ENCODE measurements at places on chromosomes 4 and X.

DNA sequence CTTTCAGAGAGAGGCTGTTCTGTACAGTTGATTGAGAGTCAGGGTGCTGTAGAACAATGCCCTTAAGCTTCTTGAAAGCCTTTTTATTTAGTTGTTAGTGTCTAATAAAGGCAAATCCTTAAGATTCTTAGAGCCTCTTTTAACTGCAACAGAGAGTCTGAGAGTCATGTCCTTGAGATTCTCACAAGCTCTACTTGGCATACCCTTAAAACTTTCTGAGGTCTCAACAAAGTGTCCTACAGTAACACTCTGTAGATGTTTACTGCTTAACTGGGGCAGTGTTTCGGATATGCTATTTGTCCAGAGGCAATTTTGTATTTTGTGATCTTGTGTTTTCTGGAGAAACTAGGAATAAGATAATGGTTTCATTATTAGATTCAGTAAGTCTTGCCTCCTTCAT is 209.7 kb downstream of the ARHGAP24 start:
- DNase-seq: no peak

GRCh38 chrX:40326186-40326965 is 228.6 kb upstream of the BCOR start:
- no peak for DNase-seq

GRCh38 chrX:40448793-40449192 is 132.0 kb upstream of the ATP6AP2 start:
- no peak for DNase-seq

DNA sequence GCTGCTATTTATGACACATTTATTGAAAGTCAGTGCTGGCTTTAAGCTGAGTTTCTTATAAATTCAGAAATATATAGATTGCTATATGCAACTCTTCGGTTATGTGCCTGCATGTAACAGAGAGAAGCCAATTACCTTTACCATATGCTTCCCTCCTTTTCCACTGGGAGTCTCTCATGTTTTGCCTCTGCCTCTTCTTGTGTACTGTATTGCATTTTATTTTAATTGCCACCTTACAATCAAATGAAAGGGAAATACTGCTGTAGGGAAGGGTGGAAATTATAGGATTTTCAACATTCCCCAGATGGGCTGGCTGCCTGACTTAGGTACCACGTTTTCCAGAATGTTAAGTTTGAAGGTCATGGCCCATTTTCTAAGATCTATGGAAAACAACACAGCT is 655.4 kb upstream of the SLIT2 start:
- DNase-seq: no peak

GRCh38 chr4:73709451-73710033 is 30.8 kb upstream of the CXCL8 start:
- no peak for DNase-seq

- no peak for DNase-seq
Measured at GRCh38 chrX:154329294-154329693, 33.7 kb downstream of the TKTL1 start.

- DNase-seq: no peak
Measured at GRCh38 chrX:9882669-9883446, 84.3 kb upstream of the CLDN34 start.

DNA sequence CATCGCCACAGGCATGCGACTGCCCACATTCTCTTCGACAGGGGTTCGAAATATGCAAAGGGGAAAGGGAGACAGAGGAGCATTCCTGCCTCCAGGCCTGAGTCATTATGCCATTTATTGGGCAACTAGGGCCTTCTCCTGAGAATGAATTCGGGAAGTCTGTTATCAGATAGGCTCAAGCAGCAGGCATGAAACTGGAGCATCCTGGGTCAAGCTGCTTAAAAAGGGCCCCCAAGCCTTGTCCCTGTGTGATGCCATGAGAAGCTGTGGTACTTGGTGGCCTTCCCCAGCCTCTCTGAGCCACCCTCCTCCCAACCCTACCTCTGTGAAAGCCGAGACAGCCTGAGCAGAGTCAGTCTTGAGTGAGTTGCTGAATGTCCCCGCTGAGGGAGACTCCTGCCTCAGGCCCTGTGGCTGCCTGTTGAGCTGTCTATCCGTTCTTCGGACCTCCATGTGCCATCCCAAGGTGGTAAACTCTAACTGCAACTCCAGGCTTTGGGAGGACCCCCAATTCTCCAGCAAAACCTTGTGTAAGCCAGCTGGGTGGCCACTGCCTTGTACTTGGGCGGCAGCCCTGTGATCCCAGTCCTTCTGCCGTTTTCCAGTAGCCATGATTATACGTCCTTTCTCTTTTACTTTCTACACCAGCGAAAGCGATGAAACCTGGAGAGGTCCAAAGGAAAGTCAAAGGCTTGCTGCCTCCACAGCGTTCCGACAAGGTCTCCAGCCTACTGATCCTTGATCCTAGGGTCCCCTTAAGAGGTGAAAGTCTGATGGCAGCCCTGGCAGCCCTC is 37.7 kb downstream of the NBDY start:
- DNase-seq: peak; percentile 9

GRCh38 chrX:131745942-131746489 is 202.1 kb downstream of the OR13H1 start:
- DNase-seq: no peak

- no peak for DNase-seq
Measured at GRCh38 chrX:22193851-22194659, 78.7 kb upstream of the CBLL2 start.

GRCh38 chr4:11768251-11768972 is 339.7 kb upstream of the HS3ST1 start:
- no peak for DNase-seq

DNA sequence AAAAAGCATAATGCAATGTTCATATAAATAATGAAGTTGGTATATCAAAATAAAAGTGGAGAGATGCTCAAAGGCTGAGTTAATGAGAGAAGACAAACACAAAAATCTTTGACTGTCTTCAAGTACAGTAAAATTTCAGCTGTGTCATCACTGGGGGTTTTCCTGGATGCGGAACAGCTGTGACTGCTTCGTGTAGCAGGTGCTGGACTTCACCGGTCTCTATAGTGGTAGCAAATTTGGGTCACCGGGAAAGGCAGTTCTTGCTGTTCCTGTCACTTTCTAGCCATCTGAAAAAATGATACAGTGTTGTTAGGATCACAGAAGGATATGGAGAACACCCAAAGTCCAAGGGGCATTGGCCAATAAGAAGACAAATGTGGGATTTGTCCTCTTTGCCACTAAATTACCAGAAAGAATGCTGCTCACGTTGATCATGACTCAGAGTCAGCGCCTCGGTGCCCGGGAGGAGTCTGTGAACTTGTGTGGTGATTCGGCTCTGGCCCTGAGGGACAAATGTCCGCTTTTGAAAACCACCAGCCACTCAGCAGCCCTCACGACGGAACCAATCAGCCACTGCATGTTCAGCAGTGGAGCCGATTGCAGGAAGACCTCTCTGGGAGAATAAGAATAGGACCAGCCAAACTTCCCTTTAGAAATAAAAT is 230.1 kb upstream of the FAT1 start:
- DNase-seq: no peak

GRCh38 chr4:64581422-64581821 is 172.2 kb upstream of the TECRL start:
- peak; percentile 12 for DNase-seq

GRCh38 chrX:42023122-42023521 is 99.8 kb upstream of the CASK start:
- no peak for DNase-seq

DNA sequence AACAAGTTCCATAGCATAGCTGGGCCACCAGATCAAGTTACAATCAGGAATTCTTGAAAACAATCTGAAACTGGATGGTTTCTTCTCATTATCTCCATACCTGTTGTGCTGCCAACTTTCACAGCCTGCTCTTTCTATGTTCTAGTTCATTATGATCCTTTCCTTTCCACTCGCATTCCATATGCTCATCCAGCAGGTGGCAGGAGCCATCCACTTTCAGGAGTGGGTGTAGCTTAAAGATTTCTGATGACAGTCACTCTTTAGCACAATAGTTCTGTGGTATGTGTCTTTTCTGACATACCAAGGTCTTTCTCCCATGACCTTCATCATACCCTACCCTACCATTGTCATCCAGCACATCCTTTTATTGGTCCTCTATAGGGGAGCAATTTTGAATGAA is 46.4 kb downstream of the PAGE2 start:
- peak; percentile 24 for DNase-seq

DNA sequence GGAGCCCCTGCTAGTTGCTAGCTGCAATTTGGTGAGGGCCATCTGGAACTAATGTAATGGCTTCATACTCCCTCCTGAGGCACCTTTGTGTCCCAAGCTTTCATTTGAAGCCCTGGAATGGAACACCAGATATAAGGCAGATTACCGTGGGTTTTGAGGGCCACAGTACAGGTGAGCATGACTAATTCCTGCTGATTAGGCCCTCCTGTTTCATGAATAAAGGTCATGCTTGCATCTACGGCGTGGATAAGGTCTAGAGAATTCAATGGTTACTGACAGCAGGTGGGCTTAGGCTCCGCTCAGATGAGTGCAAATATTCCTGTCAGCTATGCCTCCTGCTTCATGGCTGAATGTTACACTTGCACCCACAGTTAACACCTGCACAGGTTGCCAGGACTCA is 495.4 kb downstream of the NAP1L3 start:
- no peak for DNase-seq

GRCh38 chrX:30141966-30142365 is 73.4 kb upstream of the MAGEB2 start:
- DNase-seq: peak; percentile 26

- no peak for DNase-seq
Measured at GRCh38 chrX:14015941-14016340, 13.8 kb downstream of the GEMIN8 start.

DNA sequence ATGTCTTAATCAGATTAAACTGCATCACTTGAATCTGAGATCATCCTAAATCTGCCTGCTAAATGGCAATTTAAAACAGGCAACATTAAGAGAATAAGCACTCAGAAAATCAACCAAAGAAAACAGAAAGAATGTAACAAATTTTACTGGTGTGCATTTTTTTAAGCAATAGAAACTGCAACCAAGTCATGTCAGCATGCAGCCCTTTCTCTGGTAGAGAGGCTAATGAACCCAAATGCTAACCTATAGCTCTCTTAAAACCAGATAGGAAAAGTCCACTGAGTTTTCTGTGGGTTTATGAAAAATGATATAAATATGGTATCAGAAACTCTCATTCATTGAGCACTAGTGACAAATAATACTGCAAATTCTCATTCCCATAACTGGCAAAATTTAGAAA is 35.6 kb downstream of the COL25A1 start:
- no peak for DNase-seq

GRCh38 chrX:66030505-66031317 is 9.2 kb downstream of the VSIG4 start:
- DNase-seq: peak; percentile 0

DNA sequence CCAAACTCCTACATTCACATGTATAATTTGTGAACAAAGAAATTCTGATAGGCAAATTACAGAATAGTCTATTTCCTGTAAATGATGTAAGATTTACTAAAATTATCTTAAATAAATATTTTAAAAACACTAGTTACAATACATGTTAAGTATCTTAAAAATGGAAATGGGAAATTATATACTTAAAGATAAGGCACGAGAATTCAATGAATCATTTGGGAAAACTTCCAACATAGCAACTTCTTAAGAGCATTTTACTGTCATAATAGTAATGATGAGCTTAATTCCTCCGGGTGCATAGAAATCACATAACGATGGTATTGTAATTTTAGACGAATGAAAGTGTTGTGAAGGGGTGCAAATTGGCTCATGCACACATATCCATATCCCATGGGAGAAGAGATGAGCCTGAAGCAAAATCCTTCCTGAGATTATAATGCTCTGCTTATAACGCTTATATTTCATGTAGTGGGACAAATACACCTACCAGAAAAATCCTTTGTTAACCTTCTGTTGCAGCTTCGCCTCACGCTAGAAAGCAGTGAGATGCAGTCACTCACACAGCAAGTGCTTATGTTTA is 873.5 kb downstream of the PDHA2 start:
- DNase-seq: no peak

GRCh38 chr4:52110171-52110570 is 59.1 kb downstream of the SPATA18 start:
- no peak for DNase-seq

- DNase-seq: no peak
Measured at GRCh38 chr4:94000559-94000958, 172.0 kb downstream of the ATOH1 start.

- peak; percentile 83 for DNase-seq
Measured at GRCh38 chr4:156888762-156889161, 82.8 kb downstream of the PDGFC start.
